Activated CD4-positive, alpha-beta T cell treated with anti-CD3 and anti-CD28 coated beads, Interleukin-2, amount 50 U/mL, for 4 hours (primary cell): ENCODE measurements at places on chromosomes 7 and 10.

DNA sequence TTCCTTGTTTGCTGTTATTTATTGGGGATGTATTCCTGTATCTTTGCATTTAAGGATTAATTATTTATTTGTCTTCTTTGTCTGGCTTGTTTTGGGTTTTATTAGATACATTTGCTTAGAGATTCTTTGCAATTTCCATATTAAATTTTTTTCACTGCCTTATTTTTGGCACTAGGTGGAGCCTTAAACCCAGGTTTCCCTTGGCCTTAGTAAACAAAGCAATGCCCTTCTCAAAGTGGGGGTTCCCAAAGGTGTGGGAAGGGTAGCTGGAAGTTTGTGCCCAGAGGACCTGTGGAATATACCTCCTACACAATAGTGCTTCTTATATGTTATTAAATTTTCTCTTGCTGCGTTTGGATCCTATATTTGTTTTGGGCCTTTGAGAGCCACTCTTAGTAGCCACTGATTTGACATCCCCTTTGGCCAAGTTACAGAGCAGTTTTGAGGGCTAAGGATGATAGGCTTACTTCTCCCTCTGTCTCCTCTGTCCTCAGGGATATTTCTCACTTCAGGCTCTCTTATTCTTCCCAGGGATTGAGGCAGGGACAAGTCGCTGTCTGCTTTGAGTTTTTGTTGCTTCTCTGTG lies 162.3 kb downstream of the ITGB1 start:
- DNase-seq = no peak

DNA sequence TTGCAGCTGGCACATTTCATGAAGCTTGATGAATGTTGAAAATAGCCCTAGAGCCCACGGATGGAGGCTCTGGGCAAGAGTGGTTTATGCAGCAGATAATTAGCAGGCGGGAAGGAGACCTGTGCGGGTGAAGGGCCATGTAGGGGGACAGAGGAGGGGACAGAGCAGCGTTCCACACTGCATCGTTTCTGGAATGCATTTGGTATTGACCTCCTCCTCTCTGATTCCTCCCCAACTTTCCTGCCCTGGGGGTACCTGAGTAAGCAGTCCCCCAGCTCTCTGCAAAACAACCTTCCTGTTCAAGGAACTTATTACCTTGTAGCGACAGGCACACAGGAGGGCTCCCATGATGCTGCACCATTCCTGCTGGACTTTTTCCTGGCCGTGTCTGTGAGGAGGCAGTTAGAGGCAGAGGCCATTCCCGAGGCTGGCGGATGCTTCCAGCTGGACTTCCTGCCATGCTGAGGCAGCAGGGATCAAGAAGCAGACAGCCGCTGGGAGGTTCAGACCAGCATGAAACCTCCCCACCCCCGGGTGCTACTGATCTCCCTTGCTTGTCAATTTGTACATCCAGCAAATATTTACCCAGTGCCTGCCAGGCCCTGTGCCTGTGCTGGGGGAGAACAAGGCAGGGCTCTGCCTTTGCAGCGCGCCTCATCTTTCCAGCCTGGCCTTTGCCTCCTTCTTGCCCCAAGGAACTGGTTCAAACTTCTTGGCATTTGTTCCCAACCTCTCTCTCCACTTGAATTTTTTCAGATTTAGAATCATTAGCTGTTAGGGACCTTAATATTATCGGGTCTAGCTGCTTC lies 28.7 kb downstream of the SLC29A3 start:
- DNase-seq = no peak

DNA sequence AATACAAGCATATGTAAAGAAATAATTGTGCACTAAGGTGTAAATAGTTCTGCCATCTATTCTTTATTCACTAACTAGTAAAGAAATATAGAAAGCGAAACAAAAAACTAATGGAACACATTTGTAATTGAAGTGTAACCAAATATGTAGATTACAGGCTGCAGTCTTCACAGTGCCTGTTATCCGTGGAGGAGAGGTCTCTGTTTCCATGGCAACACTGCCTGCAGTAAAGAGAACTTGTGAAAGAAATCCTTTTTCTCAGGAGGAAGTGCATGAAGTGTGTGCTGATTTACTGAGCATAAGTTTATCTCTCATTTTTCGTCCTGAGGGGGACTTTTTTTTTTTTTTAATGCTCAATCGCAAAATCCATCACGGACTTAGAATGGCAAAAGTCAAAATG lies 102.5 kb downstream of the APBB1IP start:
- no peak for DNase-seq

GRCh38 chr10:128178302-128178958 lies 52.2 kb upstream of the MKI67 start:
- DNase-seq = peak; percentile 22

DNA sequence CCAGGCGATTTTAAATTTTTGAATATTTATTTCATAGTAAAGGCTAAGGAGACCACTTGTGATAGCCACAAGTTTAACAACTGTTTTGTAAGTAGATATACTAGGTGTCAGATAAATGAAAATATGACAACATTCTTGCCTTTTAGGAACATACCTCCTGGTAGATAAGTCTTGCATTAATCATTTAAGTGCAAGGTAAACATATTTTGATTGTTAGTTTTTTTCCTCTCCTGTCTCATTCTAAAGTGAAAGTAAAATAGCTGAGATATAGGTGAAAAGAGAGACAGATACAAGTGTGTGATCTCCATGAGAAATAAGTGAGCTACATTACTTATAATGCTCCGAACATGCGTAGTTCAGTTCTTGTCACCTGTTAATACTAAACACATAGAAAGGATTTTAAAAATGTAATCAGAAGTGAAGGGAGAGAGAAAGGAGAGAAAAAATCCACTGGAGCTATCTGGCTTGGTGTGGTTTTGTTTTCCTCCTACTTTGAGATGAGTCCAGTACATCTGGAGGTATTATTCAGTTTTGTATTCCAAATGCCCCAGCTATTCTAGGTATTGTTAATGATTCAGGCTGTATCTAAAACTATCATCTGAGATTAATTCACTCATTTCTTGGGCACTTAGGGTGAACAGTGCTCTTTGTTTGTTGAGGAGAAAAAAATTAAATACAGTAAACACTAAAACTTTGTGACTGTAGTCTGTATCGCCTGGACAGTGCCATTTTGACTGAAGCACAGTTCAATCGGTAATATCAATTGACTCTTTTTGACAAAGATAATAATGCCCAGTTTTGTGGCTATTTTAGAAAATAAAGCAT lies 21.2 kb downstream of the GLCCI1 start:
- DNase-seq = no peak

DNA sequence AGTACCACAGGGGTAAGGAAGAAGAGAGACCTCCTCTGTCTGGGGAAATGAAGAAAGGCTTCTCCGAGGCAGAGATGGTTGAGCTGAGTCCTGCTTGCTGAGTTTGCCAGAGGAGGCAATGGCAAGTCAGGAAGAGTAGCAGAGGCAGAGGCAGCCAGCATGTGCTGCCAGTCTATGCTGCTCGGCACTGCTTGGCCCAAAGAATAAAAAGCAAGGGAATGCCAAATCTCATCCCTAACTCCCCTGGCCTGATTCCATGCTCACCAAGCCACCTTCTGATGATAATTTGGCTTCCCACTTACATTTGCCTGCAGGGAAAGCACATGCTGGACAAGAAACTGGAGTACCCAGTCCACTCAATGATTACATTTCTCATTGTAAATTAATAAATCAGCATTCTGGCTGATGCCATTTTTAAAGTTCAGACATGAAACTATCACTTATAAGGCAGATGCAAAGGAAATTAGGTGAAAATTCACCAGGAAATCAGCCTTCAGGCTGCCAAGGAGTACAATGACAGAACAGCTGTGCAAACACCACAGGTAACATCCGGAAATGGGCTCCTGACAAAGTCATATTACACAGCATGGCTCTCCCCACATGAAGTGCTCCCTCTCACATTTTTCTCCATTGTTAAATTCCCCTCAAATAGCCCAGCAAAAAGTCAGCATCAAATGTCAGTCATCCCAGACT lies 245.9 kb downstream of the MTERF1 start:
- no peak for DNase-seq

DNA sequence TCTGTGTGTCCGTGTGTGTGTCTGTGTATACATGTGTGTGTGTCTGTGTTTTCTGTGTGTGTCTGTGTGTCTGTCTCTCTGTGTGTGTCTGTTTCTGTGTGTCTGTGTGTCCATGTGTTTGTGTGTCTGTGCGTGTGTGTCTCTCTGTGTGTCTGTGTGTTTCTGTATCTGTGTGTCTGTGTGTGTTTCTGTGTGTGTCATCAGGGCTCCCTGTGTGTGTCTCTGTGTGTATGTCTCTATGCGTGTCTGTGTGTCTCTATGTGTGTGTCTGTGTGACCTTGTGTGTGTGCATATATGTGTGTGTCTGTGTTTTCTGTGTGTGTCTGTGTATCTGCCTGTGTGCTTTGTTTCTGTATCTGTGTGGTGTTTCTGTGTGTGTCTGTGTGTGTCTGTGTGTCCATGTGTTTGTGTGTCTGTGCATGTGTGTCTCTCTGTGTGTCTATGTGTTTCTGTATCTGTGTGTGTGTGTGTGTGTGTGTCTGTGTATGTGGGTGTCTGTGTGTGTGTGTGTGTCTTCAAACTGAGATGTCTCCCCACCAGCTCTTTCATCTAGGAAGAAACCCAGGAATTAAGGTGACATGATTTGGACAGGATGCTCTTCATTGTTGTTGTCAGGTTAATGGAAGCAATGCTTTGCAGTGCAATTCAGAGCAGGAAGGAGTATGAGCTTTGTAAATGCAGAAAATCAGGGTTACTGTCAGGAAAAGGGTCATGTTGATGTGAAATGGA lies 20.7 kb upstream of the PPIF start:
- no peak for DNase-seq

DNA sequence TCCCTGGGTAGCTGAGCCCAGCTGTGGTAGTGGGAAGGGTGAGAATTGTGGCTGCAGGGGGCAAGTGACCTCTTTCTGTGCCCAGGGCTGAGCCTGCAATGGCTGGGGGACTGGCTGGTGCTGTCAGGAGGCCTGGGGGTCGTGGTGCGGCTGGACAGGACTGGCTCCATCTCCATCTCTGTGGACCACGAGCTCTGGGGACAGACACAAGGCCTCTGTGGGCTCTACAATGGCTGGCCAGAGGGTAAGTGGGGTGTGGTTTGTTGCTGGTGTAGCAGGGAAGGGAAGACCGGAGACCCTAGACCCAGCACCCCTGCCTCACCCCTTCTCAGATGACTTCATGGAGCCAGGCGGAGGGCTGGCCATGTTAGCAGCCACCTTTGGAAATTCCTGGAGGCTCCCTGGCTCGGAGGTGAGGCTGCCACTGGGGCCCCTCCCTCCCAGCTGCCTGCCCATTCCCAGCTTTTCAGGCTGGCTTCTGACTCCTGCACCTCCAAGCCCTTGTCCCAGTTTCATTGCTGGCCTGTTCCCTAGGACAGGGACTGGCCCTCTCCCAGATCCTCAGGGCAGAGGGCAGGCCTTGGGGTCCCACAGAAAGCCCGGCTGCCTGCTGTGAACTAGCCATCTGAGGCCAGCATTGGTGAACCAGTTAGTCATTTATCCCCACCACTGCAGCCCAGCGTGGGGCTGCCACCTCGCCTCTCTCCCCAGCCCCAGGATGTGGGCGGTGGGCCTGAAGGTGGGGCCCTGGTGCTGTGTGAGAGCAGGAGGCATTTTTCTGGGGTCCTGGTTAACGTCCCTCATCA lies 5.5 kb upstream of the ZNF467 start:
- DNase-seq = no peak

GRCh38 chr7:20374399-20374798 lies 43.7 kb downstream of the ITGB8 start:
- no peak for DNase-seq

DNA sequence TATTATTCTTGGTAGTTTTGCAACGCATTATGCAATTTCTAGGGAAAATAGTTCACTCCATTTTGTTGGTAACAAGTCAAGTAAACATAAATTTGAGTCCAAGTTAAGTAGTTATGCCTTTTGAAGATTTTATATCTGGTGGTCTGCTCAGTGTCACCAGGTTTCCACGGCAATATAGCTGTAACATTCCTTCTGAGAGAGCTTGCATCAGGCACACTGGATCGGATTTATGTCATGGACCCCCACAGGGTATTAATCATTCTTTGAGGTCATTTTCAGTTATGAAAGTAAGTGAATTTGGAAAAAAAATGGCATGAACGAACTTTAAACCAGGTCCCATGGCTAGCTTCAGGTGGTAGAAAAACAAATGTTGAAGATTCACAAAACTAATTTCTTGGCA lies 136.3 kb downstream of the POLR1F start:
- no peak for DNase-seq

DNA sequence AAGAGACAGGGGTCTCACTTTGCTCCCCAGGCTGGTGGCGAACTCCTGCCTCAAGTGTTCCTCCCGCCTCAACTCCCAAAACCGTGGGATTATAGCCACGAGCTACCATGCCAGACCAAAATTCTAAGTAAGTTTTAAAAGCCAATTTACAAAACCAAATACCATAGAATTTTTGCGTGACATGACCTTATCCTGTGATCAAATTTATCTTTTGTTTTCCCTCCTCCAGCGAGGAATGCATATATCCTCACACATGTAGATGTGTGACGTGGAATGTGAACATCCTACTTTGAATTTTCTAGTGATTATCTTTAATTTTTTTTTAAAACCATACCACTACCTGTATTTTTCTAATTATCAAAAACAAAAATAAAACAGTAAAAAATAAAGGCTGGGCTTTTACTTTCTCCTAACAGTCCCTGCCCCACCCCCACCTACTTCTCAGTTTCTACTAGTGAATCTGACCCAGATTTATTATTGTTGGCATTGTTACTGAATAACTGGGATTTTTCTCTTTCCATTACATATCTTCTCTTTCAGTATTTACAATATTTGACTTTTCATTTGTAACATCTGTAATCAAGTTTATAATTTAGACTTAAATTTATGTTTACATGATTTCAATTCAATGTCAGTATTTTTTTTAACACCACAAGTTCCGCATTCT lies 26.0 kb downstream of the CYTH3 start:
- DNase-seq = no peak

DNA sequence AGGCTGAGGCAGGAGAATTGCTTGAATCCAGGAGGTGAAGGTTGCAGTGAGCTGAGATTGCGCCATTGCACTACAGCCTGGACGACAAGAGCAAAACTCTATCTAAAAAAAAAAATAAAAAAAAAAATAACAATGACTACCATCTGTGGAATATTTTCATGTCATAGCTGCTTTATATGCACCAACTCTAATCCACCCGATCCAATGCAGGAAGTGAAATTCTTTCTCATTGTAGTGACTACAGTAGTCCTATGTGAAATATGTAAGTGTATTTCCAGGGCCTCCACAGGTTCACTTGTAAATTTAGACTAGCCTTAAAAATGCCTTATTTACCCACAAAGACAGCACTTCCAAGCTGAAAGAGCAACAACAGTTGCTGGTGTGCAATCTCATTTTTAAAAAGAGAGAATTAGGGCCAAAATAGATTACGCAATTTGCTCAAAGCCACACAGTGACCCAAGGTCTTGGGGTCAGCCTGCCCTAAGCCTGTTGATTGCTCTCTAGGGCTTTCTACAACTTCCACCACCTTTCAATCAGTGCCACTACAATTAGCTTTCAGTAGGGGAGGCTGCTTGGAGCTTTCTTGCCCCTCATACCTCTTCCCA lies 25.8 kb upstream of the EGFR start:
- no peak for DNase-seq
